ENCODE measurements at places on chromosomes 12 and 14.

GRCh38 chr12:58009405-58010195, 68.2 kb downstream of the ATP23 start:
- no peak for DNase-seq
- no peak overlapping the region for H3K27ac ChIP-seq
- peaks cover 1% of the 10 kb centered on the region for H3K4me1 ChIP-seq
- H3K4me3 ChIP-seq = no peak overlapping the region
- no peaks in the 10 kb centered on the region for H3K27me3 ChIP-seq

GRCh38 chr14:40859055-40859454, 747.6 kb upstream of the LRFN5 start:
- DNase-seq = no peak
- no peaks in the 10 kb centered on the region for H3K36me3 ChIP-seq
- H3K27ac ChIP-seq = no peak overlapping the region
- H3K4me3 ChIP-seq = no peak overlapping the region
- no peaks in the 10 kb centered on the region for H3K27me3 ChIP-seq

DNA sequence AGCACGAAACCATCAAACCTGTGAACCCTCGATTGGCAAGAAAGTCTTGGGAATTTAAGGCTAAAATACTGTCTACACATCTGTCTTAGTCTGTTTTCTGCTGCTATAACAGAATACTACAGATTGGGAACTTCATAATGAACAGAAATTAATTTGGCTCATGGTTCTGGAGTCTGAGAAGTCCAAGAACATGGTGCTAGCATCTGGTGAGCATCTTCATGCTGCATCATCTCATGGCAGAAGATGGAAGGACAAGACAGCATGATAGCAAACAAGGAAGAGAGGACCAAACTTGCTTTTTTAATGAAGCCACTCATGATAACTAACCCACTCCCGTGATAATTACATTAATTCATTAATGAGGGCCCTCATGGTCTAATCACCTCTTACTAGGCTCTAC, 102.0 kb upstream of the CDKN3 start:
- peaks cover 46% of the 10 kb centered on the region for H3K27me3 ChIP-seq
- H3K36me3 ChIP-seq = no peaks in the 10 kb centered on the region
- H3K27ac ChIP-seq = no peak overlapping the region
- H3K4me1 ChIP-seq = no peaks in the 10 kb centered on the region

- peaks cover 11% of the 10 kb centered on the region for H3K4me1 ChIP-seq
- H3K36me3 ChIP-seq = peaks cover 2% of the 10 kb centered on the region
- no peaks in the 10 kb centered on the region for H3K27me3 ChIP-seq
- DNase-seq = no peak
- no peak overlapping the region for H3K4me3 ChIP-seq
Observed at GRCh38 chr12:109858764-109859163, 21.6 kb downstream of the GLTP start.

- H3K27ac ChIP-seq = peak overlapping the region; percentile 74
- H3K4me1 ChIP-seq = peaks cover 19% of the 10 kb centered on the region
Observed at GRCh38 chr12:69497308-69498026, 27.3 kb downstream of the FRS2 start.
